NCI-H1694 treated with DMSO at 0.1 percent for 48 hours (cell line): ENCODE measurements at places on chromosomes 12 and 14.

DNA sequence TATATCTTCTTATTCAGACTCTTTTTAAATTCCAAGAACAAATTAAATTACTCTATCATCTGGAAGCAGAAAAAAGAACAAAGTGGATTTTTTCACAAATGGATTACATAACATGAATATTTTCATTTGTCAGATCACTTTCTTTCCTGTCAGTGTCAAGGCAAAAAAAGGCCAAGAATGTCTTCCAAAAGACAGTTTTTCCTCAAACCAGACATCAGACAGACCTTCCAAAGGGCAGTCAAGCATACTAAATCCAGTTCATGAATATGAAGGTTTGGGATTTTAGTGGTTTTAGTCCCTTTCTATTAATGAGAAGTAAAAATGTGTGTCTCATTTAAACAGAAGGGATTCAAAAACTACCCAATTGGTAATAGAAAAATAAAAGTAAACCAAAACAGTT is 336.0 kb downstream of the CEP128 start:
- no peak for DNase-seq

- DNase-seq = peak; percentile 51
These were observed at the start of gene BLTP3B for GRCh38 chr12:100142851-100143559. BLTP3B (minus strand) TSS chr12:100142874; CDS start chr12:100142635, 239 bp downstream.

GRCh38 chr12:109307051-109307450 is 2.0 kb downstream of the FOXN4 start:
- DNase-seq = no peak

GRCh38 chr12:112164011-112164660 is 38.8 kb downstream of the TRAFD1 start:
- no peak for DNase-seq

GRCh38 chr12:1922985-1923384 is 4.5 kb upstream of the CACNA2D4 start:
- no peak for DNase-seq

GRCh38 chr12:124736115-124737039 is 127.3 kb downstream of the SCARB1 start:
- DNase-seq = no peak

DNA sequence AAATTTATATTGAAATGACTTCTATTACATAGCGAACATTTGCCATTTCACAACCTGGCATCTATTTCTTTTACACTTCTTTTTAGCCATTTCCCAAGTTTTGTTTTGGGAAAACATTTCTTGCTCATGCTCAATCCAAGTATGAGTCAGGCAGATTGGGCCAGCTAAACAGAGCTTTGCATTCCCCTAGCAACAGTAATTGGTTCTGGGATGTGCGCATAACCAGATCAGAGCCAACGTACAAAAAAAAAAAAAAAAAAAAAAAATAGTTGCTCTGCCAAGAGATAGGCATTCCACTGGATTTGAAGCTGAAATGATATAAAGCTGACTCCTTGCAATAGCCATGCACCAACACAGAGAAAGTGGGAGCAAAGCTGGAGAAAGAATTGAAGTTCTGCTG is 37.5 kb downstream of the PLCZ1 start:
- no peak for DNase-seq

- DNase-seq = no peak
These were observed 33.9 kb downstream of the SLC35F4 start for GRCh38 chr14:57831981-57832380.

DNA sequence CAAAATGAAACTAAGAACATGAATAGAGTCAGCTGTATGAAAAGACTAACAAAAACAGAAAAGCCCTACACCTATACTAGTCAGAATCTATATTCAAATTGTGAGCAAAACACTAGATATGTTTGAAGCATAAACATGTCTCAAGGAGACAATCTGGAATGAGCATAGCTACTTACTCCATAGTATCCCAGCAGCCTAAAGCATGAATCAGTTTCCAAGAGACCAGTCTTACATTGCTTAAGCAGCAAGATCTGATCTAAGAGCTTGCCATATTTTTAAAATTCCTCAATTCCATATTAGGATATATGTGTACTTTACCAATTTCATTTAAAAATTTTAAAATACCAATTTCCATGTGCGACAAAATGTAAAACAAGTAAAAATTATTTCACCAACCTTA is 7.7 kb downstream of the CAPS2 start:
- no peak for DNase-seq

DNA sequence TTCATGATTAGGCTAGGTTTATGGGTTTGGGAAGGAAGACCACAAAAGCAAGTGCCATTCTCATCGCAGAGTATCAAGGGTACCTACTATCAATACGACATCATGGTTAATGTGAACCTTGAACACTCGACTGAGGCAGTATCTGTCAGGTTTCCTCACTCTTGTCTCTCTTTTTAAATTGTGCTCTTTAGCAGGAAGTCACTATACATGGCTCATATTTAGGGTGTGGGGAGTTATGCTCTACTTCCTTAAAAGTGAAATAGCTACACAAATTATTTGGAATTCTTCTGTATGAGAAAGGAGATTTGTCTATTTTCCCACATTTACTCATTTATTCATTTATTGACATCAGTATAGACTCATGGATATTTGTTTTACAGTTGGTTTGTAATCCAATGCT is 5.9 kb upstream of the CLEC4E start:
- DNase-seq = no peak

DNA sequence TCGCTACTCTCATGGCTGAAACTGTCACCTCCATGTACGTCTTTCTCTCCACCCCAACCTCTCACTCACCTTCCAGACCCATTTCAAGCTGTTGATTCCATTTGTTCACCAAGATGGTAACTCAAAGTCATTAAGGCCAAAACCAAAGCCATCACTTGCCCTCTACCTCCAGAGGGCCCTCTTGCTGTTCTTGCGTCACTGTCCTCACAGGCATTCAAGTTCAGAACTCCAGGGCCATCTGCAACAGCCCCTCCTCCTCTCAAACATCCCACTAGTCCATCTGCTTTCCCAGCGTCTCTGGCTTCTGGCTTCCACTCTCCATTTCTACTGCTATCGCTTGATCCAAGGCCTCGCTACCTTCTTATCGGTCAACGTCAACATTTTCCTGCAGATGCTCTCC is 74.5 kb downstream of the VWF start:
- DNase-seq = peak; percentile 28

GRCh38 chr14:75426332-75427125 is 1.3 kb upstream of the JDP2 start:
- DNase-seq = no peak

GRCh38 chr14:79972230-79972629 is 239.1 kb downstream of the DIO2 start:
- DNase-seq = no peak

DNA sequence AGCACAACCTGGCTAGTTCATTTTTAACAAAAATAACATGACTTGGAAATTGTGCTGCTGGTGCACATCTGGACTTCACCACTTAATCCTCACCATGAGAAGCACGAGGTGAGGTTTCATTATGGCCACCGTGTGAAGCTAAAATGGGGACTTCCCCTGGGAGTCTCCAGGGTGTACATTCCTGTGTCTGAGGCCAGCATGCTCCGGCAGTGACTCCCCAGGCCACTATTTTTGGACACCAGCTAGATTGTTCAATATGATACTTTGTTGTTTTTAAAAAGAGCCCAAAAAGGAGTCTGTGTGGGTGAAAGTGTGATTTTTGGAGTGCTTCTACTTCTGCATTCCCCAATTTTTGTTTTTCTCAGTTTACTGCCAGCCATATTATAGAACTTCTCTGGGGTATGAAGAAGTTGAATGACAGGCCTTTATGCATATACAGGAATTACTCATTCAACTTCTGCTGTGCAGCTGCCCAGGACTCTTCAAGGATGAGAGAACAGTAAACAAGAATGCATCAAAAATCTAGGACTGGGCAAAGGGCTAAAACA is 16.9 kb upstream of the AICDA start:
- no peak for DNase-seq
